ENCODE measurements at places on chromosomes 1 and 21.

DNA sequence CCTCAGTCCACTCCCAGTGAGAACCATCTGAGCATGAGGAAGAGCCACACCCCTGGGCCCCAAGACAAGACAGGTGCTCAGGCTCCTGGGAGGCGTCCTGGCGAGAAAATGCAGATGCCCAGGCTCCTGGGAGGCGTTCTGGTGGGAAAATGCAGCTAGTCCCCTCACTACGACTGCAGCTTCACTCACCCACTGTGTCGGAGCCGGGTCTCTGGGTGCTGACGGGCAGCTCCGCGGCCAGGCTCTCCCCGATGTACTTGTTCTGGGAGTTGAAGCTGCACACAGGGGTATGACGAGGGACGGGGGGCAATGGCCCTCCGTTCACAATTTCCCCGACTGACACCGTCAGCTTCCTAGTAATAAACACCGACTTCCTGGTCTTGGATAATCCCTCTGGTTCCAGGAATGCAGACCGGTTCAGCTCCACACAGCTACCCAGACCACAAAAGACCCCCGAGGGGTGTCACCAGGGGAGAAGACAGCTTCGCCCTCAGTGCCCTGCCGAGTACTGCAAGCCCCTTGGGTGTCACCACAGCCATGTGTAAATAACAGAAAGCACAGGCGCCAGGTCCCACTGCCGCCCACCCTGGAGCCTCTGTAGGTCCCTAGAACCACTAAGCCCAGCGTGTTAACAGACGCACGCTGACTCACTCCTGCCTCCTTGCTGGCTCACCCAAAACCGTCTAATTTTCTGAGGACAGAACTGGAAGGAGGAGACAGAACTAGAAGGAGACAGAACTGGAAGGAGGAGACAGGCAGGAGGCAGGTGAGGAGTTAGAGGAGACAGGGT, 19.5 kb downstream of the MCM3AP start:
- DNase-seq: no peak

DNA sequence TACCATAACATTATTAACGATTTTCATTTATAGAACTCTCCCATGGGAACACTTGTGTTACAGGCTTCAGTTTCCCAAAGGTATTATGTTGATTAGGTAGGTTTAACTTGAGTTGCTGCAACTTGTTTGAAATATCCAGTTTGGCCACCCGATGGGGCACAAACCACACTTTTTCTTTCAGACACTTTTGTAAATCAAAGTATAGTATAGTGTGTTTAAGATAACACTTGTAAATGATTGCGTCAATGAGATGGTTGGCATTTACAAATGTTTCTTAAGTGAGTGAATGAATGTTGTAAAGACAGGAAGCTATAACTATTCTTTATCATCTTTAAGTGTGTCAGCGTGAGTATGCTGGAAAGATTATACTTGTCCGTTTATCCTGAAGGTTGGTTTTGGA, 4.3 kb downstream of the XPR1 start:
- peak; percentile 73 for DNase-seq

DNA sequence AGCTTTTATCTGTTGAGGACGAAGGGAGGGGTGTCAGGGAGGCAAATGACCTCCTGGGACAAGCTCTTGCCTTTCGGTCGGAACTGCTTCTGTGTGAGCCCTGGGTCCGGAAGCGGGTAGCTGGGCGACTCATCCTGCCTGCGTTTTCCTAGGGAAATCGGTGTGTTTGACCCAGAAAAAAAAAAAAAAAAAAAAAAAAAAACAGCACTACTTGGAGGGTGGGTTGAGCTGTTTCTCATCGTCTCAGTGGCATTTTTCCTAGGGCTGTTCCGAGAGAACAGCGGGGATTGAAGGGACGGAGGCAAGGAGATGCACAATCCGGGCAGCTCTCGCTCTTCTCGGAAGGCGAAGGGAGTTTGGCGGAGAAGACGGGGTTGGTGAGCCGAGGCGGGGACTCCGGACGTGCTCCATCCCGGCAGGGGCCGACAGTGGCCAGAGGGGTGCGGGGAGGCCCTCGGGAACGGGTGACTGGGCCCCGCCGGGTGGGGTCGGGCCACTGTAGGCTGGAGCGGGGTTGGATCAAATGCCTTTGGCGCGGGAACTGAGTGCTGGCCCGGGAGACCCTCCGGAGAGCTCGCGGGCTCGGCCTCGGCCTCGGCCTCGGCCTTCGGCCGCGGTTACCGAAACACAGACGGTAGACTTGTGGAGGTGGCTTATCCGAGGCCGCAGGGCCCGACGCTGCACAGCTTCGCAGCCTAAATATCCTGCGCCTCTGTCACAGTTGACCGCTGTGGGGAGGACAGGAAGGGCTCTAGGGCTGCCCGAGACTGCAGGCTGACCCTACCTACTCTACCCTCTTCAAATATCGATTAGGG, 2.4 kb upstream of the BARHL2 start:
- DNase-seq: no peak

- no peak for DNase-seq
Measured at GRCh38 chr1:41317361-41317760, 43.9 kb upstream of the FOXO6 start.

DNA sequence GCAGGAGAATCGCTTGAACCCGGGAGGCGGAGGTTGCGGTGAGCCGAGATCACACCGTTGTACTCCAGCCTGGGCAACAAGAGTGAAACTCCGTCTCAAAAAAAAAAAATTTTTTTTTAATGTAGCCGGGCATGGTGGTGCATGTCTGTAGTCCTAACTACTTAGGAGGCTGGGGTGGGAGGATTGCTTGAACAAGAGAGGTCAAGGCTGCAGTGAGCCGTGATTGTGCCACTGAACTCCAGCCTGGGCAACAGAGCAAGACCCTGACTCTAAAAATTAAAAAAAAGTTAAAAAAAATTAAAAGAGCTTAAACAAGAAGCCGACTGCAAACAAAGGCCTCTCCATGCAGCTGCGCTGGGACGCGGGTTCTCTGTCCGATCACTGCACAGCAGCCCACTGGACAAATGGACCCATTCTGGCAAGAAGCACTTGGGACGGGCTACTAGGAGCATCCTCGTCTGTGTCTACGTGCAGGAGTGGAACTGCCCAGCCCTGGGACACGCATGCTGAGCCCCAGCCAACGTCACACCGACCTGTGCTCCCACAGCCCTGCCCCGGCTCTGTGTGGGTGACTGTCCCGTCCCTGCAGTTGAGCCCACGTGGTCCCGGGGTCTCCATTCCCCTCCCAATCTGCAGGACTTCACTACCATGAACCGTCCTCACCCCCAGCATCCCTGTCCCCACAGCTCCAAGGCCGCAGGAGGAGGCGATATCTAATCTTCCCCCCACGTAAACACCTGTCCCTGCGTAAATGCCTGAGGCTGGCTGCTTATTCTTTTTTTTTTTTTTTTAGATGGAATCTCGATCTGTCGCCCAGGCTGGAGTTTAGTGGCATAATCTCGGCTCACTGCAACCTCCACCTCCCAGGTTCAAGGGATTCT, 12.3 kb downstream of the SLC35E2B start:
- DNase-seq: no peak

DNA sequence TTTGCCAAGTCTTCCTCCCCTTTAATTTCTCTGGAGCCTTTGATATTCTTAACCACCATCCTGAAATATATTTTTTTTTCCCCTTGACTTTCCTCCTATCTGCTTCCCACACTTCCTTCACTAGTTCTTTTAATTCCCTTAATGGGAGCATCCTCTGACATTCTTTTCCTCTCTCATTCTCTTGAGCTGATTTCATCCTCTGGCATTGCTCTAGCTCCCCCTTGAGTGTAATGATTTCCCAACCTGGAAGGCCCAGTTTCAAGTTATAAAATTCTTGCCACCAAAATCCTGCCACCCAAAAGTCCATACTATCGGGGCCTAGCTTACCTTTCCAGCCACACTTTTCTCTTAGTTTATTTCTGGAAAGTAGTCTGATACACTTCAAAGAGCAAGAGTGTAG, 39.5 kb upstream of the UBE2U start:
- DNase-seq: peak; percentile 61

DNA sequence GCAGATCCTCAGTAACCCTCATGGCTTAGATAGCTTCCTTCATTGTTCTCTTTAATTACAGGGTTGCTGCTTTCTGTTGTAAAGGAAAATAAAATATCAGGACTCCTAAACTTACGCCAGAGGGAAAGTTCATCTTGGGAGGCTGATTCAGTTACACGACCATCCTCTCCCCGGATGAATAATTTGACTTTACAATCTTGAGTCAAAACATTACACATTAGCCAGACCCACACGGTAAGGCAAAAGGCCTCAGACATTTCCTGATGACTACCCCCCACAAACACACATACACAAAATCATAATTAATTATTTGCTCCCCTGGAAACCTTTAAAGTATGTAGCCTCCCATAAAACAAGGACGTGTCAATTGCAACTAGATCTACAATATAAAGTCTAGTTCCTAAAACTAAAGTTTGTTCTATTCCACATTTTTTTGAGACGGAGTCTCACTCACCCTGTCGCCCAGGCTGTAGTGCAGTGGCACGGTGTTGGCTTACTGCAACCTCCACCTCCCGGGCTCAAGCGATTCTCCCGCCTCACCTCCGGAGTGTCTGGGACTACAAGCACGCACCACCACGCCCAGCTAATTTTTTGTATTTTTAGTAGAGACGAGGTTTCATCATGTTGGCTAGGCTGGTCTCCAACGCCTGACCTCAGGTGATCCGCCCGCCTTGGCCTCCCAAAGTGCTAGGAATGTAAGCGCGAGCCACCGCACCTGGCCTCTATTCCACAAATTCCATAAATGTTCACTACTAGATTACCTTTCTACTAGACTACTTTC, 830 bp upstream of the PRDX1 start:
- DNase-seq: peak; percentile 30

GRCh38 chr21:33327326-33327725, 2.6 kb downstream of the IFNAR1 start:
- no peak for DNase-seq

GRCh38 chr1:227845519-227845918, 30.0 kb downstream of the PRSS38 start:
- no peak for DNase-seq

DNA sequence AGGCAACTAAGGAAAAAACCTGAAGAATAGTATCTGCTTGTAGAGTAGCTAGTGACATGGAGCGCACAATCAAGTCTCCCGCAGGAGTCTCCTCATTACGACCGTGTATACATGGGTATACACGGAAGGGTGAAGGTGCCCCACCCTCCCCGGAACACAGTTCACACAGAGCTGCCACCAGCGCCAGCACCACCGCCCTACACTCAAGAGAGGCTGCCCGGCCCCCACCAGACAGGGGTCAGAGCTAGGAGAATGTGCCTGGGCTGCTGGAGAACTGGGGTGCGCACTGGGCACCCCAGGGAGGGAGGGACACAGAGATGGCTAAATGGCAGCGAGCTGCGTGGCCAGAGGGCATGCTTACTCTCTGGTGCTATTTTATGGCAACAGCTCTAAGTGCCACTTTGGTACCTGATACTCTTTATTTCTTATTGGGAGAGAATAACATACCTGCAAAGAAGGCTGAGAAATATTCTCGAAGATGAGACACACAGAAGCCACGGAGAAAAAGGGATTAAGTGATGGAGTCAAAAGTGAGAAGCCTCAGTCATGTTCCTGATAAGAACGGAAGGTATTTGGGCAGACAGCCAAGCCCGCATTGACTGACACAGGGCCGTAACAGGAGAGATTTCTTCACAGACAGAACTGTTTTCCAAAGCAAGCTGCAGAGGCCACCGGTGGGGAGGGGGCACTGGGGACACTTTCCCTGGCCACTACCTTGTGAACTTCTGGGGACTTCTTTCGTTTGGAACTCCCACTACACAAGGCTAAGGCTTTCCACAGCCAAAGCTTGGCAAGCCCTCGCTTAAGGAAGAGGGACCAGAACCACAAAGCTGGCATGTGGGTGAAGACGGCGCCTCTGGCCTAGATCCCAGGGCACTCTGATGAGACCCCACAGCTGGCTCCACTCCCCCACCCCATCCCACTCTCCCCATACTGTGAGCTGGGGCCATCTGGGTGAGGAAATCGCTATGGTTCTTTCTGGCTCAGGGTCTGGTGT, 108.0 kb downstream of the PGBD5 start:
- DNase-seq: peak; percentile 52

DNA sequence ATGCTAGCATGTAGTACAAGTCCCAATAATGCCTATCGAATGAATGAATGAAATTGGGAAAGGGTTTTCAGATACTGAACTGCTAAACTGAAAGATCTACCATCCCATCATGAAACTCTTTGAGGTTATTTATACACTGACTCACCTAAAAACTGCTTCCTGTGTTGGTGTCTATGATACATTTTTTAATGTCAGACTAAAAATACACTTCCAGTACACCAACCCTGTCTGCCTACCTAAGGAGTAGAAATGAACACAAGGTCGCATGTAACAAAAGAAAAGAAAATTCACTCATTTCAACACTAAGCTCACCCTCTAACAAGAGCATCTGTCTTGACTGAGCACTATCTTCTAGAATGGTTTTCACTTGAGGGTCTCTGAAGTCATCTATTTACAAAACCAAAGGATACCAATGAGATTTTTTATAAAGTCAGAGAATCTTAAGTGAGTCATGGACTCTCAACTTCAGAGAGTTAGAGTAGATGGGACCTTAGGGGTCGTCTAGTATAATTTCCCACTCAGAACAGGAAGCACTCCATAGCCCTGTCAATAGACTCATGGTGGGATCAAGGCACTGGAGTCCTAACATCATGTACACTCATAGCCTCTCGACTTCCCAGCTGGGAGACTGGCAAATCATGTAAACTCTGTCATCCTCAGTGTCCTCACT, 53.4 kb downstream of the WLS start:
- DNase-seq: no peak

DNA sequence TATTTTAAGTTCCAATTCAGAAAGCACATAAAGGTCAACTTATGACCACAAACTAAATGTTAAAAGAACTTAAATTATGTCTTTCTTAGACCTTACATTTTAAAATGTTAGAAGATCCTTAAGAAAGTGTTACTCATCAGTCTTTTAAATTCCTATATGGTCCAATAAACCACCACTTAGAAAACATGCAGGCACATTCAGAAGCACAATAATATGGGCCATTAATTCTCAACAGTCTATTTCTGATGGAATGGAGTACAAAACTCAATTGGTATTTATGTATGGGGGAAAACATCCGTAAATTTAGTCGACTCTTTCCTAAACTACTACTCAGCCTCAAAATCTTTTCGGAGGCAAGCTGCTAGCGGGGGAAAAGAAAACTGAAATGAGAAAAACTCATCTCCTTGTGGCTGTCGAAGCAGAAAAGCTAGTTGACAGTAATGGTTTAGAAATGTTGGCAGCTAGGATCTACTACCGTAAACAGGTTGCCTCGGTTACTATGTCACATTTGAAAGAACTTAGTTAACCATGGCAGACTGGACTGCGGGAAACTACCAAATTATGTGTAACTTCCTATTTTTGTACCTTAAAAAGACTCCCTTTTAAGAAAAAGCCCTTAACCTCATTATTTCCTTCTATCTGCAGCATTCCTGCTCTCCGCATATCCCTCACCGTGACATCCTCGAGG, 1.0 kb downstream of the TRMT1L start:
- DNase-seq: peak; percentile 64

GRCh38 chr1:46490406-46490655, 695 bp downstream of the DMBX1 start:
- DNase-seq: no peak

GRCh38 chr1:201507360-201507675, 395 bp upstream of the CSRP1 start:
- no peak for DNase-seq

Measured in stomach (tissue), 19 donors.